Inflammatory macrophage (primary cell): ENCODE measurements at places on chromosomes 2 and 18.
A peak's percentile ranks its signal among the peaks of the same experiment; 100 is the strongest.

- DNase-seq, result no peak
These were observed 136.1 kb upstream of the FANCL start for GRCh38 chr2:58377181-58377580.

- DNase-seq, result no peak
These were observed 34.2 kb downstream of the HJURP start for GRCh38 chr2:233819884-233820773.

GRCh38 chr2:29347774-29348461, 232.7 kb downstream of the CLIP4 start:
- DNase-seq, result no peak

DNA sequence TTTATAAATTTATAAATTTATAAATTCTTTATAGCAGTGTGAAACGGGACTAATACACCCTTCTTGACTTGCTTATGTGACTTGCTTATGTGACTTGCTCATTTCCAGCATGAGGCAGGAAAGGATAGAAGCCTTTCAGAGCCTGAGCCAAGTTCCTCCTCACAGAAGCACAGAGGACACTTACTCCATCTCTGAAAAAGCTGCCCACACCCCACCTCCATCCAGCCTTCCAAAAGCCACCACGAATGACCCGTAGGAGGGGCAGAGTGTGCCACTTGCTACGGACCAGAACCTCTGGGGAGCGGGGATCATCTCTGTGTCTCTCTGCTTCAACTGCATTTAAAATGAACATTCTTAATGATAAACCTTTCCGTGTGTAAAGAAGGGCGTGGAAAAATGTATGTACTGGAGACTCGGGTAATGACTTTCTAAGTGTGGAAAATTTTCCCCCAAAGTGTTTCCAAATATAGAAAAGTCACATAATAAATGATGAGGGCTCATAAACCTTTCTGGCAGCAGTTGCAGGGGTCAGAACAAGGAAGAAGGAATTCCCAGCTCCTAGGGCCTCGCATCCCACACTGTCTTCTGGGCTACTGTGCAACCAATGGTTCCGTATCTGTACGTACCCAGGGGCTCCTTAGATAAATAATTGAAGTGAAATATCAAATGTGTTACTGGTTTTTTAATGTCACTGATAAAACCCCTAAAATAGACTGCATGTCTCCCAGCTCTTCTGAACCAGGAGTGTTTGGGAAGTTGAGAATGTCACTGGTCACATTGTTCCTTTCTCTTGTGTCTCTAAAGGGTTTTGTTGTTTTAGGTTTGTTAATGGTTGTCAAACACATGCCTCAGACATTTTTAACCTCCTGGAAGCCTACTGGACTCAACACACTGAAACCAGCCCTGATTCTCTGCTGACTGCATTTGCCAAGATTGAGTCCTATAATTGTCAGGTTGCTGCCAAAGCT, 104.5 kb upstream of the LTBP1 start:
- DNase-seq, result no peak

DNA sequence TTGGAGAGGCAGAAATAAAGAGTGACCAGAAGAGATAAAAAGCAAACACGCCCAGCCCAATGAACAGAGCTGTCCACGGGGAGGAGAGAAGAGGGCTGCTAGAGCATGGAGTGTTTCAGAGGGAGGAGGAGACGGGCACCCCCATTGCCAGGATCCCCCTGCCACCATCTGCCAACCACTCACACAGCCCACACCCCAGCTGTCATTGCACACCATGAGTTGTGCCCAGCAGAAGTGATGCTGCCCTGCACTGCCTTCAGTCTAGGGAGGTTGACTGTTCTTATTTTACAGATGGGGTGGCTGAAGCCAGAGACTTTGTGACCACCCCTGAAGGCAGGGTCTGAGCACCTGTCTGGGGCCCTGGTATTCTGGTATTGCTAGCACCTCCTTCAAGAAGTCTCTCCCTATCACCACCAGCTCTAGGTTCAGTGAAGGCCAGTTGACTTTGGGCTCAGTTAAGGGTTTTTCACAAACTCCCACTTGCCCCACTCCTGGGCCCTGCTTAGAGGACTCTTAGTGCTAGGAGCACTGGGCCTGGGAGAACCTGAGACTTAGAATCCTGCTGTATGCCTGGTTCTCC, 2.4 kb downstream of the FABP1 start:
- DNase-seq, result no peak

DNA sequence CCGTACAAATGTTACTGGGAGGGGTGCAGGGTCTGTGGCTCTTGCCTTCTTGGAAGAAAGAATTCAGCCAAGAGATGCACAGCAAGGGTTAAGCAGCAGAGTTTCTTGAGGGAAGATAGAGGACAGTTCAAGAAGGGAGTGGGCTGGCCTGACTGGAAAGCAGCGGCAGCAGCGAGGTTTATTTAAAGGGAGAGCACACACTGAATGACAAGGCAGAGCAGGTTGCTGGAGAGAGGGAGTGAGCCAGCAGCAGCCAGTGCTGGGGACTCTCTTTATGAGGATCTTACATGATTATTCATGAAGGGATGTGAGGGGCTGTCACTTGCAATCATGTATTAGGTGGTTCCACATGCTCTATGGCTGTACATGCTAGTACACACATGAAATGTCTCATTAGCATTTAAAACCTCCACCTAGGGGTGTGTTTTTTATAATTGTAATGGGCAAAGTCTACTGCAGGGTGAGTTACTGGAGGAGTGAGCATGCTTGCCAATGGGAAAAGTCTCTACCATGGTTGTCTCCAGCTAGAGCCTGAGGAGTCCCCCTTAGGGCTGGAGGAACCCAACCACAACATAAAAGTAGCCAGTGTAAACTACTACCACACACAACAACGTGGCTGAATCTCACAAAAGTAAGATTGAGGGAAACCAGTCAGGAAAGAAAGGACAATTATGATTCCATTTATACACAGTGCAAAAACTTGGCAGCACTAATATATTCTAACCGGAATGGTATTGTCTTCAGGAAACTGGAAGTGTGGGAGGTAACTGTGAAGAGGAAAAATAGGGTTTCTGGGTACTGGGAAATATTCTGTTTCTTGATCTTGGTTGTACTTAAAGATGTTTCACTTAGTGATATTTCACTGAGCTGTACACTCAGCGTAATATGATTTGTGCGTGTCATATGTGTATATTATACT, 87.6 kb upstream of the FAM110C start:
- DNase-seq, result no peak

DNA sequence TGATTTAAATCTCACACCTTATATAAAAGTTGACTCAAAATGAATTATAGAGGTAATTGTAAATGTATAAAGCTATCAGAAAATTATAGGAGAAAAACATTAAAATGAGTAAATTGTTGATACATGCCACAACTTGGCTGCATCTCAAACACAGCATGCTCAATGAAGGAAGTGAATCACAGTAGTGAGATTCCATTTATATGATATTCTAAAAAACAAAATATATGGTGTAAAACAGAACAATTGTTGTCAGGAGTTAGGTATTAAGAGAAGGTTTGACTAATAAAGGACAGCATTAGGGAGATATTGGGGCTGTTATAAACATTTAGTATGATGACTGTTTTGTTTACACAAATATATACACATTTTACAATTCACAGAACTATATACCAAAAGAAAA, 356.6 kb upstream of the CELF4 start:
- no peak for DNase-seq

- no peak for DNase-seq
These were observed 79.0 kb upstream of the PROKR1 start for GRCh38 chr2:68564426-68564825.

GRCh38 chr2:233831861-233832260, 22.5 kb downstream of the HJURP start:
- DNase-seq, result no peak

DNA sequence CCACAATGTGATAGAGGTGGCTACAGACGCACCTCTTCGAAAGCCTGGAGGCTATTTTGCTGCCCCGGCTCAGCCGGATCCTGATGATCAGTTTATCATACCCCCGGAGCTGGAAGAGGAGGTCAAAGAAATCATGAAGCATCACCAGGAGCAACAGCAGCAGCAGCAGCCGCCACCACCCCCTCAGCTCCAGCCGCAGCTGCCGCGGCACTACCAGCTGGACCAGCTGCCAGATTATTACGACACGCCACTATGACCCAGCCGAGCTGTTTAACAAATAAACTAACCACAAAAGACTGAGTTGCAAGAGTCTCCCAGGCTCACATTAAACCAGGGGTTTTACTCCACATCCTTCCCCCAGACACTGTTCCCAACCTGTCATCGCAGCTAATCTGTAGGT, 263.8 kb downstream of the PHLPP1 start:
- peak; percentile 76 for DNase-seq

DNA sequence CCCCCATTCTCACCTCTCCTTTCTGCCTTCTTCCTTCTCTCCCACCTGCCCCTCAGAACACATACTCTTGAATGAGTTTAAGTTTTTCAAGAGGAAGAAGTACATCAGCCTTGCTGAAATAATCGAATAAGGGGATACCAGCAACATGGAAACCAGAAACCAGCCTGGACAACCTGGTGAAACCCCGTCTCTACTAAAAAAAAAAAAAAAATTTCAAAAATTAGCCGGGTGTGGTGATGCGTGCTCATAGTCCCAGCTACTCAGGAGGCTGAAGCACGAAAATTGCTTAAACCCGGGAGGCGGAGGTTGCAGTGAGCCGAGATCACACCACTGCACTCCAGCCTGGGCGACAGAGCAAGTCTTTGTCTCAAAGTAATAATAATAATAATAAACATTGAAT, 75.0 kb upstream of the SLC1A4 start:
- no peak for DNase-seq

- no peak for DNase-seq
These were observed 676.7 kb upstream of the POU3F3 start for GRCh38 chr2:104177179-104177578.

DNA sequence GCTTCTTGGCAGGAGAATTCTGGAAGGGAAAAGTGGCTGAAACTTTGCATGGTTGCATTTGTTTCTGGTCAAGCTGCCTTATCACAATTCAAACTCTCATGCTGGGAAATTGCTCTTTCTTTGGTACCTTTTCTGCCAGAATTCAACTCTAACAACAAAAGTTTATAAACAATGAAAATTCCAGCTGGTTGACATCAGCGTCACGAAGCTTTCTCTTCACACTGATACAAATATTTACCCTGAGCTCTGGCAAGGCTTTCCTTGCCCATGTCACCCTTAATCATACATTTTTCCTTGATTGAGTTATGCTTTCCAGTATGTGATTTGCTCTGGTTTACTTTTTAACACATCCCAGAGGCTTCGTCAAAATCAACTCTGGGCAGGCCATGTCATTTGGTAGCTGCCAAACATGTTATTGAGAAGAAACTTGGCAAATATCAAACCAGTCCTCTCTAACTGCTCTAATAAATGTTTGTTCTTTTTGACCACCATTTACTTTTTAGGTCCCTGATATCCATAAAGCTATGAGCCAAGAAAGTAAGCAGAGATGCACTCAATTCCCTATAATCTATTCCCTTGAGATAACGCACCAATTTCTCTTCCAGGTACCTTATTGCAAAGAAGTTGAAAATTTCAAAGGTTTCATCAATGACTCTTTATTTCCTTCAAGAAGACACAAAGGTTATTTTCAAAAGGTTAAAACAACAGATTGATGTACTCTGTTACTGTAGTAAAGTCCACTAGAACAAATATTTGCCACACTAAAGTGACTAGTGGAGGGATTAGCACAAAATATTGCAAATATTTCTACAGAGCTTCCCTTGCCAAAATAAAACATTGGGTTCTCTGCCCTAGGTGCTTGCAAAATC, 1241.1 kb upstream of the ZEB2 start:
- DNase-seq, result no peak

- DNase-seq, result no peak
These were observed 14.8 kb upstream of the MTERF4 start for GRCh38 chr2:241116606-241117560.

DNA sequence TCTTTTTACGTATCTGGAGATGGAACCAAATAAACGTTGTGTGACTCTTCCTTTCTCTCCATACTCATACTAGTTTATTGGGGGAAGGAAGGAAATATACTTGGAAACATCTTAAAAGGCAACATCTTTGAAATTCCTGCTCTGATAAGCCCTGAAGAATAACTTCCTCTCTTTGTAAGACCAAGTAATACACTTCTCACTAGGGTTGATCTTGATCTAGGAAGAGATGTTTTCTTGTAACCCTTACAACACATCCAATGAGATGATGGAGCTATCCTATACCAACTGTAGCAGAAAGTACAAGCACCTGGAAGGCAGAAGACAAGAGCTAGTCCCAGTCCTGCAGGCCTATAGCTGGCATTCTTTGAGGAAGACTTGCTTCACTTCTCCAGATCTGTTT, 2.0 kb downstream of the ANKRD44 start:
- peak; percentile 15 for DNase-seq

- DNase-seq, result no peak
These were observed 73.6 kb downstream of the ST6GAL2 start for GRCh38 chr2:106812383-106812782.

- no peak for DNase-seq
These were observed 42.9 kb downstream of the CDCA7 start for GRCh38 chr2:173397539-173397938.

- DNase-seq, result peak; percentile 7
These were observed 737 bp upstream of the CYB5A start for GRCh38 chr18:74292541-74292858.

GRCh38 chr2:64221935-64222334, 77.7 kb upstream of the PELI1 start:
- DNase-seq, result no peak

DNA sequence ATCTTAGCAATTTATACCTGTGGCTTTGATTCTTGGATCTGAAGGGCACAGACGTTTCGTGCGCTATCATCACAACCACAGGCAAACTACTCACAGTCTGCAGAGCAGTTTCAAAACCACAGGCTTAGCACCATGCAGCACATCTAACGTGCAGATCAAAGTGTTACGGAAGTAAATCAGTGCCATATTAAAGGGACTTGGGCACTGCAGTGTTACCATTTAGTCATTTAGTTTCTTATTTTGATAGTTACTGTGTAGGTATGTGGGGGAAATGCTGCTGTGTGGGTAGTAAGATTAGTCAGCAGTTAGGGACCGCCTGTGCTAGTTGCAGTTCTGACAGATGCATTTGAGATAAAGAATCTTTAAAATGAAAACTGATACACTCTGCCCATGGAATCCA, 384.0 kb downstream of the NBAS start:
- no peak for DNase-seq

DNA sequence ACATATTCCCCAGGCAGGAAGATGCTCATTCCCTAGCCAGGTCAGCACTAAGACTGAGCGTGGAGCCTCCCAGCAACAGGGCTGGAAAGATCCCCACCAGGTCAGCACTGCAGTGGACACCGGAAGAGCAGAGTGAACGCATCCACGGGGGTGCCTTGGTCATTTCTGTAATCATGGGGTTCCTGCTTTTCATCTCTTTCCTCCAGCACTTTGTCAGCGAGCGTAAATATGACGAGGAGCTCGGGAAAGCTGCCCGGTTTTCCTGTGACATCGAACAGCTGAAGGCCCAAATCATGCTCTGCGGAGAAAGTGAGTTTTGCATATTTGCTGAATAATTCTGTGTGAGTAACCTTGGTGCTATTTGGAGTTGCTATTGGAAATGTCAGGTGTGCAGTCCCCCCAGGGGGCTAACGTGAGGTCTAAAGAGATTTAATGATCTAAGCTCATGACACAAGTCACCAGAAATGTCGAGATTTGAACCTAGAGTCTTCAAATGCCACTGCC, 40.1 kb downstream of the KCTD18 start:
- no peak for DNase-seq
